ENCODE measurements at places on chromosomes 5 and 9.

- no peak for DNase-seq
Measured at GRCh38 chr5:168530621-168531150, 1.6 kb downstream of the FBLL1 start.

DNA sequence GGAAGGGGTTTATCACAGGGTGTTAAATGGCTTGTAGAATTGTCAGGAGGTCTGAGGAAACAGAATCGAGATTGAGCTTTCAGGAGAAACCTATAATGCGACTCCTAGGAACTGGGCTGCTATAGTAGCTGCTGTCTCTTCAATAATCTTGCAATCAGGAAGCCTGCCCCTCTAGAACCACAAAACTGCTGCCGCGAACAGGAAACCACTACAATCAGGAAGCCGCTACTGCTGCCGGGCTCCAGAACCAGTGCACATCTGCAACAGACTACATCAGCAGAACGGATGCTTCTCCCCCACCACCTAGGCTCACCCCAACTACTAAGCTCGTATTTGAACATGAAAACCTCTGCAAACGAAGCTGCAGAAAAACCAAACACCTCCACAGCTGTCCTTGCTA lies 31.6 kb downstream of the TNFSF8 start:
- no peak for DNase-seq

- DNase-seq: no peak
Measured at GRCh38 chr5:14806456-14806855, 65.1 kb downstream of the ANKH start.

DNA sequence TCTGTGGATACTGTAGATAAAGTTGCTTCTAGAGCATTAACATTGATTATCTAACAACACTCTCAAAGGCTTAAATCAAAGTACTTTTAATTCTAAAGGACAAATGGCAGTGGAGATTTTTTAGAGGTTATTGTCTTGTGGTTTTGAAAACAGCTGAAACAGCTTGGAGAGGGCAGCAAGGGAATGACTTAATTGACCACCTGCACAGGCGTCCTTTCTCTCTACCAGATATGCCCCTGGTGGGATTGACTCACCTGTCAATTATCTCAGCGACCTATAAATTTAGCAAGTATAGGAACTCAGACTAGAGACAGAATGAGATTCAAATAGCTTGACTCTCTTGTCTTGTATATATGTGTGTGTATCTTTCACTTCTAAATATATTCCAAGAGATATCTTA lies 13.5 kb downstream of the ARL14EPL start:
- DNase-seq: no peak

GRCh38 chr5:150670948-150671310 lies 9.9 kb downstream of the MYOZ3 start:
- DNase-seq: no peak

- no peak for DNase-seq
Measured at GRCh38 chr5:62948301-62948700, 369.7 kb downstream of the LRRC70 start.

GRCh38 chr5:53084546-53085255 lies 24.9 kb downstream of the MOCS2 start:
- no peak for DNase-seq

- DNase-seq: no peak
Measured at GRCh38 chr9:116953271-116953670, 266.2 kb downstream of the TRIM32 start.

DNA sequence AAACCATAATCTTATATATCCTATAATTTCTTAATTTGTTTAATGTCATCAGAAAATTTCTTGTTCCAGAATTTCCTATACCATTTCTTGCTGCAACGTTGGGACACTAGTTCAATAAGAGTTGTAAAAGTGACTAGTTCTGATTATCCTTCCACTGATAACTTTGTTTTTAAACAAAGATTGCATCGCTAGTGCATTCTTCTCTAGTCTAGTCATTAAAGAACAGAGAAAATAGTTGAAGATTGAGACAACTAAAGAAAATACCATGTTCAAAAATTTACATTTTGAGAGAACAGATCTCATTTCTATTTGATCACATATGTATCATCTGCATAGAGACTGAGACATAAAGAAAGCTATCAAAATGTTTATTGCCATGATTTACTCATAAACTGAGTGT lies 1888.2 kb downstream of the EFNA5 start:
- no peak for DNase-seq

DNA sequence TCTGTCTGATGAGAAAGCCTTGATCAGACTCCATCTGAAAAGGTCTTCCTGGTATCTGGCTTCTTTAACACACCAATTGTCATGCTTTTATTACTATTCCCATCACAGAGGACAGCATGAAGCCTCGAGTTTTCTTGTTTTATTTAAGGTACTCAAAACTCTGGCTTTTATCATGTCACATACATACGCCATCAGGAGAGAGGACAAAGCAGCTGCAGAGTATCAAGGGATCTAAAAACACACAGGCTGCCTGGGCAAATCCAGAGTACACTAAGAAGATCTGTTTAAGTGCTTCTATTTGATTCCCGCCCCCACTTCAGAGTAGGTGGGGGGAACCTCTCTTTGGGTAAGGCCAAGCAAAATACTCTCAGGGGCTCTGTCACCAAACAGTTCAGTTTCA lies 277.2 kb downstream of the SPOCK1 start:
- DNase-seq: no peak

DNA sequence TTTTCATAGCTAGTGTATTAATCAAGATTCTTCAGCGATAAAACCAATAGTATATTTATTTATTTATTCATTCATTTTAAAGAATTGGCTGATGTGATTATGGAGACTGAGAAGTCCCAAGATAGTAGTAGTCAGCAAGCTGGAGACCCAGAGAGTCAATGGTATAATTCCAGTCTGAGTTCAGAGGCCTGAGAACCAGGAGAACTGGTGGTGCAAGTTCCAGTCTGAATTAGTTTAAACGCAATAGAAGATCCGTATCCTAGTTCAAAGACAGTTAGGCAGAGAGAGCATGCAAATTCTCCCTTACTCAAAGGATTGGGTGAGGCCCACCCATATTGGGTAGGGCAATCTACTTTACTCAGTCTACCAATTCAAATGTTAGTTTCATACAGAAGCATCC lies 364.2 kb upstream of the RPS23 start:
- no peak for DNase-seq

GRCh38 chr9:125284855-125285254 lies 23.2 kb downstream of the GAPVD1 start:
- DNase-seq: no peak

DNA sequence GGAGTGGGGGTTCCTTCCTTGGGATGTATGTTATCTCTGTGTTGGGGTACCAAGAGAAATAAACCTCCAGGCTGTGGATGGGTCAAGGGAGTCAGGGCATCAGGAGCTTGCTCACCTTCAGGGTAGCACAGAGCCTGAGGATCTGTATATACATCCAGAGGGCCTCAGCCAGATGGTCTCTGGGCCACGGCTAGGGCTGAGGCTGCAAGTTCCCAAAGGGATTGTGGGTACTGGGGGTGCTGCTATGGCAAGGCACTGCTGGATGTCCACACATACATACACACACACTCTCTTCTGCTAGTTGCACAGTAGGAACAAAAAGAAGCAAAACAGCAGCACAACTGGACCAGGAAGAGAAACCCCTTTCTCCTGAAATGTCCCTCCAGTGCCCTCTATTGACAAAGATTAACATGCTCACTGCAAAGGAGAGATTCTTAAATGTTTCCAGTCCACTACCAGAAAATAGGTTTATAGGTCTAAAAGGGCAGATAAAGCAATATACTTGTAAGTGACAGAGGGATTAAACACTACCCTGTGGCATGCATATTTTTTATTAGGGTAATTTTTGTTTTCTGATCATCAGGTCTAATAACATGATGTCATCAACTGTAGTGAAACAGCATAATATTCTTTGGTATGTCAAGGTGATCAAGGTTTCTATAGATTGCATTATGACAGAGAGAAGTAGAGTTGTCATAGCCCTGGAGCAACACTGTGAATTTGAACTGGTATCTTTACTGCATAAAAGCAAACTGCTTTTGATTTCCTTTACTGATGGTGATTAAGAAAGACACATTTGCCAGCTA lies 56.3 kb upstream of the KCNN2 start:
- peak; percentile 16 for DNase-seq

GRCh38 chr9:126443144-126443543 lies 116.5 kb downstream of the MVB12B start:
- DNase-seq: no peak

GRCh38 chr9:4984171-4984620 lies 876 bp upstream of the JAK2 start:
- no peak for DNase-seq

DNA sequence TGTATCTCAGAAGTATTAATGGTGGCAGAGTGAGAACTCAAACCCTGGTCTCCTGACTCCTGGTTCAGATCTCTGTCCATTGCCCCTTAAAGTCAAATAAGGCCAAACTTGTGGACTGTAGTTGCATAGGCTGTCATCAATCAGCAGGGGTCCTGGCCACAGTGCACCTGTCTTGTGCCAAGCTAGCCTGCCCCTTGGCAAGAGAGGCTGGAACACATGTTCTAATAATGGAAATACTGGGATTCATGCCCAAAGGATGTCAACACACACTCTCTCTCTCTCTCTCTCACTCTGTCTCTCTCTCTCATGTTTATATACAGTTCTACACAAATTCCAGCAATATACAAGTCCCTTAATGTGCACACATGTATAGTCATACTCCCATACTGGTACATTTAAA lies 44.3 kb downstream of the GLRA1 start:
- no peak for DNase-seq

DNA sequence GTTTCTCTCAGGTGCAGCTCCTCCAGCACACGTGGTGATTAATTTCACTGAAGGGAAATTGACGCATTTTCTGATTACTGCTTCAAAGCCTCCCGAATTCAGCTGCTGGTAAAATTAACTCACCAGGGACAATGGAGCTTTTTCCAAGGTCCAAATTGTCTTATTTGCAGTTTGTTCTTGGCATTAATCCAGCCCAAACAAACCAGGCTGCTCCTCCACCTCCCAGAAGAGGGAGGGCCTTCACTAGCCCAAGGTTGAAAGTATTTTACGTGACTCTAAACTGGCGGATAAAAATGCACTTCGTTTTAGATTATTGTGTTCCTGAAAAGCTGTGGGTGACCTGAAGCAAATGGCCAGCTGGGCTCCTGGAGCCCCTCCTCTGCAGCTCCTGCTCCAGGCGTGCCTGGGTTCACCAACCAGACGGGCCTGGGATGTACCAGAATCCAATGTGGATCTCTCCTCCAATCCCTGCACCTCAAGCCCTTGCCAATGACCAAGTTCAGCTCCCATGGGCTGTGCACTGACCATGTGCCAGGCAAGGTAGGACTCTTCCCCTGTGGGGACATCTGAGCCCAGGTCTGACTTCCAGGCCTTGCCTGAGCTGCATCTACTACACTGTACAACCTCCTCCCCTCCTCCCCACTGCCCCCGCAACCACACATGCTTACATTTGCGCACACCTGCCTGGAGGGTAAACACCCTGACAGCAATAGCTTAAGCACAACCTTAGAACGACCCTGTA lies 193.4 kb downstream of the CDK5RAP2 start:
- DNase-seq: no peak

DNA sequence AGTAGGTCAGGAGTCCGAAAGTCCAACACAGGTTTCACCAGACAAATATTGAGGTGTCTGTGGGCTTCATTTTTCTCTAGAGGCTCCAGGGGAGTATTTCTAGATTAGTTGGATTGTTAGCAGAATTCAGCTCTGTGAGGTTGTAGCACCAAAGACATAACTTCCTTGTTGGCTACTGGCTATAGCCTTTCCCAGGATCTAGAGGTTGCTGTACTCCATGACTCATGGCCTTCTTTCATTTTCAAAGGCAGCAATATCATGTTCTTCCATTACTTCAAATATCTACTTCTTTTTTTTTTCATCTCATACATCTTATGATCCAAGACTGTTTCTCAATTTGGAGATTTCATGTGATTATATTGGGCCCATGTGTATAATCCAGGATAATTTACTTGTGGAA lies 404.0 kb upstream of the FAM174A start:
- DNase-seq: no peak

GRCh38 chr5:9502864-9503263 lies 43.0 kb downstream of the SEMA5A start:
- no peak for DNase-seq

GRCh38 chr9:137379761-137380161 lies 43.2 kb downstream of the EXD3 start:
- no peak for DNase-seq

GRCh38 chr5:113663879-113664541 lies 150.5 kb downstream of the YTHDC2 start:
- peak; percentile 45 for DNase-seq

DNA sequence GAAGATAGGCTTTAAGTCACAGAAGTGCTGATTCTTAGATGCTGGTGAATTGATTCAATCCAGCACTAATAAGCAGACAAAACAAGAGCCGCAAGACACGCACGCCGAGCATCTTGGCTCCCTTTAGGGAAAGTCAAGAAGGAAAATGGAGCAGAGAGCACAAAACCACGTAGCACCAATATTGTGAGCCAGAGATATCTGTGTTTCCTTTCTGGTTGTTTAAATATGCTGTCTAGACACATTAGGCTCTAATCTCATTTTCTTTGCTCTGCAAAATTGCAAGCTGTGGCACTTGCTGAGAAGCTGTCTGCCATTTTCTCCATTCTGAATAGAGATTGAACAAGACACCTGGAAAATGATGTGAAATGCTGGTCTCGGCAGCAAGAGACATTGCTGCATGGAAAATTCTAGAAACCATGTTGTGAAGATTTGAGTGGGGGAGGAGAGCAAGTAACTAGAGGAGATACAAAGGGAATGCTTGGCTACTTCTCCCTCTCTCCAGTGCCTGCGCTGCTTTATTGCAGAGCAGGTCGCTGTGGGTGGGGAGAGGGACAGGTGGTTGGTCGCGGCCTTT lies 336.3 kb downstream of the MED10 start:
- DNase-seq: no peak

DNA sequence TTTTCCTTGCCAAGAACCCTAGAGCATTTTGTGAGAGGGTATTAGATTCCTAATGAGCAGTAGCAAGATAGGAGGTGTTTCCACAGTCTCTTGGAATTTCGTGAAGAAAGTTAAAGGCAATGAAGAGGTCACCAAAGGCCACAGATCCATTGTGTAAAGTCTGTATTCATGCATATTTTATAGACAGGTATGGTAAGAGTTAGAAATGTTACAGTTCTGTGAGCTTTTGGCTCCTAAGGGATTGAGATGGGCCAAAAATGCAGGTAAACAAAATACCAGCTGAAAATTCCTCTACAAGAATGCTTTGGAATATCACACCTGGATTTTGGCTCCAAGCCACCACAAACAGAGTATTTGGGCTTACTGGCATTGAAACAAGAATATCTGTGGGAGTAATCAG lies 47.4 kb upstream of the FST start:
- no peak for DNase-seq

GRCh38 chr5:168132241-168132641 lies 159.2 kb upstream of the WWC1 start:
- DNase-seq: no peak

- peak; percentile 87 for DNase-seq
Measured at GRCh38 chr9:35748858-35749514, at the start of the genes GBA2 and RGP1. Gene GBA2, minus strand, starts transcription at chr9:35749228. Its CDS starts 524 bp downstream, at chr9:35748704. Gene RGP1, plus strand, starts transcription at chr9:35749287. Its CDS starts 469 bp downstream, at chr9:35749756.

- no peak for DNase-seq
Measured at GRCh38 chr5:14738050-14738449, 73.5 kb downstream of the OTULIN start.

DNA sequence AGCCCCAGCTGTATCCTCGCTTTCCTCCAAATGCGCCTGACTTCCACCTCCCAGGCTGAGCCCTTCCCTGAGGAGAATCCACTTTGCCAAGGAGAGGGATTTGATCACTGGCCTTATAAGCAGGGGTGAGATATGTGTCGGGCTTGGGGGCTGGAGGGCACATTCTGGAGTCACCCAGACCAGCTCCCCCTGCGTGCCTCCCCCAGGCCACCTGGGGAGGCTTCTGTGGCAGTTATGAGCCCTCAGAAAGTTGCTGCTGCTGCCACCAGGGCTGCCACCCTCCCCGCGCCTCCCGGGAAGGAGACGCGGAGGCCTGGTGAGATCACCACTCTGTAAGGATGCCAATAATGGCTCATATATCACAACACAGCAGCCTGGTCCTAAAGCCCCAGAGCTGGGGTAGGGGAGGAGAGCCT lies 211.5 kb downstream of the PAPPA start:
- DNase-seq: peak; percentile 35
